ENCODE measurements at places on chromosomes 5 and 9.

GRCh38 chr9:8872802-8873201 is 1073.2 kb upstream of the DMAC1 start:
- DNase-seq, result no peak

DNA sequence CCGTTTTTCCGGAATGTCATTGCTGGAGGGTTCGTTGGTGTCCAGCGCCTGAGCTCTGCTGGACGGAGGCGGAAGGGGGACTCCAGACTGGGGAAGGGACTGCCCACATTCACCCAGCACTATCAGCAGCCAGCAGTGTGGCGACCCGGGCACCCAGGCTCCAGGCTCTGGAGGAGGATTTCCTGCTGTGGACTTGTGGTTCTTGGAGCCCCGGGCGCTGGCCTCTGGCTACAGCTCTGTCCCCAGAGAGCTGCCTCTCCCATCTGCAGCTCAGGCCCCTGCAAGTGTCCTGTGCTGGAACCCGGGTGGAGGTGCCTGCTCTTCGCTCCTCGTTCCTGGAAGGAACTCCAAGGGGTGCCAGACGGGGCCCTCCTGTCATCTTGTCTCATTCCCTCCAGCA is 152.6 kb downstream of the RGS3 start:
- no peak for DNase-seq

- no peak for DNase-seq
Observed at GRCh38 chr5:34833976-34834793, 4.8 kb upstream of the TTC23L start.

DNA sequence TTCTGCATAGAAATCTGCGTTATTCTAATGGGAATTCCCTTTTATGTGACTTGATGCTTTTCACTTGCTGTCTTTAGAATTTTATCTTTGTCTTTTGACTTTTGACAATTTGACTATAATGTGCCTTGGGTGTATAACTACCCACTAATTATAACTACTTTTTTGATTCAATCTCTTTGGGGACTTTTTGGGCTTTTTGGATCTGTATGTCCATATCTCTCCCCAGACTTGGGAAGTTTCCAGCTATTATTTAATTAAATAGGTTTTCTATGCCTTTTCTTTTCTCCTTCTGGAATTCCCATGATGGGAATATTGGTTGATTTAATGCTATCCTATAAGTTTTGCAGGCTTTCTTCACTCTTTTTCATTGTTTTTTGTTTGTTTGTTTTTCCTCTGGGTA is 57.9 kb downstream of the LRRTM2 start:
- no peak for DNase-seq

DNA sequence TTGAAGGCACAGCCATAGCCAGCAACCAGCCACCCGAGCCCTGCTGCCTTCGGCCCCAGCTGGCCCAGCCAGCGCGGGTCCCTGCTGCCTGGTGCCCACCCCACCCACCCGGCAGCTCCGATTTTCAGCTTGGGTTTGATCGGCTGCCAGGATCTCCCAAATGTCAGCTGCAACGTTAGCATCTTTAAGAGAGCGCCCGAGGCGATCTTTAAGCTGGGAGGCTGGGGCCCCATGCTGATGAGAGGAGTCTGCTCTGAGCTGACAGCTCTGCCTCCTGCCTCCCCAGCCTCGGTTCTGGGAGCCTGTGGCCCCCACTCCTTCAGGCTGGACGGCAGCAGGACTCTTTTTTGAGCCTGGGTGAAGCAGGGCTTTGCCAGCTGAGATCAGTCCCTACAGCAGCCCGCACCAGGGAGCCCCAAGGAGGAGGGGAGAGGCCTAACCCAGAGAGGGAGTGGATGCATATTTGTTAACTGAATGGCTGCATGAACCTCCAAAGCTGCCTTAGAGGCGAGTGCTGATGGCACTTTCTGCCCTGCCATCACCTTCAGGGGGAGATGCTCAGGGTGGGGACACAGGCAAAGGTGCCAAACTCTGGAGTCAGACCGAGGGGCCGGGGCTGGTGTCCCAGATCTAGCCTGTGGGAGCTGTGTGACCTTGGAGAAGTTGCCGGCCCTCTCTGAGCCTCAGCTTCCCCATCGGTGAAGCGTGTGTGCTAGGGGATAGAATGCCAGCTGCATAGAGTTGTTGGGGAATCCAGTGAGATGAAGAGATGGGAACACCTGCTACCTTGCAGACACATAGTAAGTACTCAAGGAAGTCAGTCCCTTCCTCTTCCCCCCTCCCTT is 165.5 kb downstream of the C9orf50 start:
- no peak for DNase-seq

GRCh38 chr9:34139477-34140146 is 13.1 kb upstream of the DCAF12 start:
- no peak for DNase-seq

GRCh38 chr5:109374625-109375024 is 35.1 kb downstream of the PJA2 start:
- no peak for DNase-seq

GRCh38 chr9:125523681-125524080 is 183.3 kb downstream of the MAPKAP1 start:
- no peak for DNase-seq

- no peak for DNase-seq
Observed at GRCh38 chr5:168286386-168286785, 5.1 kb upstream of the WWC1 start.

GRCh38 chr5:9455826-9456434 is 89.9 kb downstream of the SEMA5A start:
- no peak for DNase-seq

GRCh38 chr5:114252226-114252625 is 109.6 kb upstream of the KCNN2 start:
- no peak for DNase-seq

GRCh38 chr9:114723931-114724330 is 41.9 kb upstream of the TEX48 start:
- DNase-seq, result no peak

DNA sequence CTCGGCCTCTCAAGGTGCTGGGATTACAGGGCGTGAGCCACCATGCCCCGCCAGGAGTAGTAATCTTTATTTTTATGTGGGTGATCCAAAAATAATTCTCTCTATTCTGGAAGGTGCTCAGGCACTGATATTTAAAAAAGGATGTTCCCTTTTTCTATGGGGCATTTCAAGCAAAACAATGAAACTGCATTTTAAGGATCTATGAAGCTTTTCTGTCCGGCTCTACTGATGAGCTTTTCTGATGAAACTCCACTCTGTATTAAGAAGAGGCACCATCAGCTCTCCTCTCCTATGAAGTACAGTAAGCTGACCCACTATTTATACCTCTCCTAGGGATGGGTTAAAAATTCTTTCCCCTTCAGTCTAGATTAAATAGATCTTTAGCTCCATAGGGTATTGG is 7.4 kb downstream of the ADAM19 start:
- DNase-seq, result no peak

GRCh38 chr5:151568036-151568435 is 23.1 kb downstream of the FAT2 start:
- DNase-seq, result no peak

DNA sequence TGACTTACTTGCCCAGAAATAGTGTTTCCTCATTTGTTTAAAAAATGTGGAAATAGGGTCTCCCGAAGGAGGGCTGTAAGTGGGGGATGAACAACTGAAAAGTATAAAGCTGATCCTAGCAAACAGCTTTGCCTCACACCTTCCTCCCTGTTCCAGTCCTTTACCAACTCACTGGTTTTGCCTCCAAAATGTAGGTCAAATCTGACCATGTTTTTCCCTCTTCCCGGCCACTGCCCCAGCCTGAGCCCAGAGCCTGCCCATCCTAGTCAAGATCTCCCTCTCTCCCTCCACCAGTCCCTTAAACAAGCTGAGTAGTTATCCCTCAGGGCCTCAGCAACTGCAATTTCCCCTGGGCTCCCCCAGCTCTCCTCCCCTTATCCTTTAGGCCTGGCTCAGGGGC is 82.4 kb upstream of the FBXW11 start:
- no peak for DNase-seq

DNA sequence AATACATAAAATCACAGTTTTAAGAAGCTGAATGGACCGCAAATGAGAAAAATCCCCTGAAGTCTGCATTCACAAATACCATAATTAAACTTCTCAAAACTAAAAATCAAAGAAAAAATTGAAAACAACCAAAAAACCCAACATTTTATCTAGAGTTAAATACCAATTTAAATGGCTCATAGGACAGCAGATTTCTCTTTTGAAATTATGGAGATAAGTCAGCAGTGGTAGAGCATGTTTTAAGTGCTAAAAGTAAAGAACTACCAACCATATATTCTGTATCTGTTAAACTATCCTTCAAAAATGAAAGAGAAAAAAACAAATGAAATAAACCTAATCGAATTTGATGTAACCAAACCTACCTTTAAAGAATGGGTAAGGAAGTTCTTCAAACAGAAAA is 862.8 kb downstream of the TAF11L14 start:
- DNase-seq, result no peak

DNA sequence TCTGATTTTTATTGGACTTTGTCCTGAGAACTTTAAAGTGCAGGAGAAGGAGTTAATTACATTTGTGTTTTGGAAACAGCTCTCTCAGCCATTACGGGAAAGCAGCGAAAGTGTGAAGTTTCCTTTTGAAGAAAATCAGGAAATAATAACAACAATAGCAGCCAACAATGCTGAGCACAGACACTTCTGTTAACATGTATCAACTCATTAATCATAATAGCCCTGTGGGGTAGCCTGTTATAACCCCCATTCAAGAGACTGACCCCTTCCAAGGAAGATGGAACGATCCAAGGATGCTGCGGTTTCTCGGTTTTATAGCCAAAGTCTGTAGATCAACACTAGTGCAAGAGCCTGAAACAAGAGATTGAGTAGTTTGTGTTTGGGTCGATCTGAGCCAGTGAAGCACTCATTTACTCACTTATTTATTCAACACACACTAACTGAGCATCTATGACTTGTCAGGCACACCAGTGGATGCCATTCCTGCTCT is 195.5 kb downstream of the DRD1 start:
- DNase-seq, result no peak

All from epithelial cell of prostate (primary cell).